ENCODE measurements at places on chromosomes 2 and 18. TPM values are rescaled to one million over a fixed set of nuclear protein-coding genes. Genes with fewer than 3 reads are reported as not detected.

DNA sequence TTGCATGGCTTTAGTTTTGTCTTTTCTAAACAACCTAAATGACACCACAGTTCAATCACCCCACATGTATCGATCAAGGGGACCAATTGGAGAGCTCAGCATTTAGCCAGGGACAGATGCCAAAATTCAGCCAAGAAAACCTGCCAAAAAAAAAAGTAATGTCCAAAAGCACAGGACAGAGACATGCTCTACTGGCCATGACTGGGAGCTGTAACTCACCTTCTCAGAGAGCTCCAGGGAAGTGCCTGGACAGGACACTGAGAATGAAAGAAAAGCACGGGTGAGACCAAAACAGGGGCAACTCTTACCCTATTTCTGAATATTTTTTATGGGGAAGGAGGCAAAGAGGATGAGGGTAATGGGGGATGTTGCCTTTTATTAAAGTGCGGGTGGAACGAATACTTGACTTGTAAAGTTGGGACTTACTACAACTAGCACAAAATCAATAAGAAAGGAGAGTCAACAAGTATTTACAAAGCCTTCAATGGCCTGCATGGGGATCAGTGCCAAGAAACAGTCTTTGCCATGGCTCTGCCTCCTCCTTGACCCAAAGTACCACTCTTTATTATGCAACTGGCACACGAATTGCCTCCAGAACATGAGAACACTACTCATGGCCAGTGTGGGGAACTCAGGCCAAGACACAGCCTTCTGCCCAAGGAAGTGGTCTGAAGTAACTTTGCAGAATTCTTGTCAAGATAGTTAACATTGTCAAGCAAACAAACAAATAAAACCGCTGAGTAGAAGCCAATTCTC lies 72.9 kb upstream of the HK2 start:
- DNase-seq = no peak
- H3K27ac ChIP-seq = no peak overlapping the region
- H3K36me3 ChIP-seq = peaks cover 5% of the 10 kb centered on the region
- H3K27me3 ChIP-seq = no peaks in the 10 kb centered on the region
- no peak overlapping the region for H3K4me3 ChIP-seq

- H3K4me1 ChIP-seq = peaks cover 31% of the 10 kb centered on the region
- H3K36me3 ChIP-seq = no peaks in the 10 kb centered on the region
- no peak within 1 kb of the TSS for H3K4me3 ChIP-seq
- peak within 1 kb of the TSS; percentile 80 for H3K27ac ChIP-seq
- DNase-seq = no peak
These were observed at the start of gene CIDEA for GRCh38 chr18:12254136-12254819. Gene CIDEA (plus strand): TSS chr18:12254361. CDS start chr18:12254384, 23 bp downstream.

Gene TLX2
- total RNA-seq = 3.4 TPM

DNA sequence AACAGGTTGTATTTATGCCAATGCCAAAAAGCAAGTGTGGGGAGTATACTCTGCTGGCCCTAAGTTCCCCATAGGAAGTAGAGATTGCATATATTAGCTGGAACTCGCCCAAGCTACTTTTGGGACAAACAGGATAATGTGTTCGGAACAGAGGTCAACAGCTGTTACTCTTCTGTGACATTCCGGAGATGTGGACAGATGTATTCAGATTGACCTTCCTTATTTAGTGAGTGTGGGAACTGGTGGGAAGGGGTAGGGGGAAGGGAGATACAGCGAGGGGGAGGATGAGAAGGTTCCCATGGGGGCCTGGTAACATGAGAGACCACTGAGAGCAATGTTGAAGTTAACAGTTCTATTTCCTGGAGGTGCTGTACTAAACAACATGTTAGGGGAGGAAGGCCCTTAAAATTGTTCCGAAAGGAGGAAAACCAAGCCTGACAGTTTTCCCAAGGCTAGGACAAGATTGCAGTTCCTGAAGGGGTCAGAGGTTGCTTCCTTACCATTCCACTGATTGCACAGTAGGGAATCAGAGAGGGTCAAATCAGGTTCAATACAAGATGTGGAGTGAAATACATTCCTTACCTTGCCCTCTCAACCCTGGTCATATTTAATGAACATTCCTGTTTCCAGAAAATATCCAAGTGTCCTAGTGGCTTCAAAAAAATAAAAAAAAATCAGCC lies 14.3 kb upstream of the CD28 start:
- H3K4me3 ChIP-seq = no peak overlapping the region
- no peaks in the 10 kb centered on the region for H3K36me3 ChIP-seq
- H3K27ac ChIP-seq = no peak overlapping the region

All from PC-3 (cell line).